ENCODE measurements at places on chromosomes 11 and 22.

GRCh38 chr22:33873186-33873585, 47.1 kb downstream of the LARGE1 start:
- DNase-seq: no peak

DNA sequence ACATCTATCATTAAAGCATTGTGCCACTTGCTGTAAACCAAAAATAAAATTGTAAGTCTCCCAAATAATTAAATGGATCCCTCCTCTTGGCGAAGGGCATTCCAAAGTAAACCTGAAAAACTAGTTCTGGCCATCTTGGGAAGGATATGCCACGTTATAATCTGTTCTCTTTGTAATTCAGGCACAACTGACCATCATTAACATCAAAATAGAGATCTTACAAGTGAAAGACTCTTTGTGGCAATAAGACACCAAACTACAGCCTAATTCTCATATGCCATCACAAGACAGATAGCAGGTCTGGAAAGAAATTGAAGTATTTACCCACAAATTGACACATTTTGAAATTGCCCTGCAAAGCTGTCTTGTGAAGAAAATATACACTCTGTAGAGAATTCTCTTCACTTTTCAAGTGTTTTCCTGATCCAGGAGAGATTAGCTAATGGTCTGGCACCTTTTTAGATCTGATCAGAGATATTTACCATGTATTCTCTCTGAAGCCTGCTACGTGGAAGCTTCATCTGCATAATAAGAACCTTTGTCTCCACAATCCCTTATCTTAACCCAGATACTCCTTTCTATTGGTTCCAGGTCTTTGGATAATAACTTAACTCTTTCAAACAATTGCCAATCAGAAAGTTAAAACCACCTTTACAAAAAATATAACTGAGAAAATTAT, 630.4 kb upstream of the CCDC179 start:
- DNase-seq: no peak

GRCh38 chr11:16917941-16918340, 96.3 kb downstream of the PLEKHA7 start:
- no peak for DNase-seq

DNA sequence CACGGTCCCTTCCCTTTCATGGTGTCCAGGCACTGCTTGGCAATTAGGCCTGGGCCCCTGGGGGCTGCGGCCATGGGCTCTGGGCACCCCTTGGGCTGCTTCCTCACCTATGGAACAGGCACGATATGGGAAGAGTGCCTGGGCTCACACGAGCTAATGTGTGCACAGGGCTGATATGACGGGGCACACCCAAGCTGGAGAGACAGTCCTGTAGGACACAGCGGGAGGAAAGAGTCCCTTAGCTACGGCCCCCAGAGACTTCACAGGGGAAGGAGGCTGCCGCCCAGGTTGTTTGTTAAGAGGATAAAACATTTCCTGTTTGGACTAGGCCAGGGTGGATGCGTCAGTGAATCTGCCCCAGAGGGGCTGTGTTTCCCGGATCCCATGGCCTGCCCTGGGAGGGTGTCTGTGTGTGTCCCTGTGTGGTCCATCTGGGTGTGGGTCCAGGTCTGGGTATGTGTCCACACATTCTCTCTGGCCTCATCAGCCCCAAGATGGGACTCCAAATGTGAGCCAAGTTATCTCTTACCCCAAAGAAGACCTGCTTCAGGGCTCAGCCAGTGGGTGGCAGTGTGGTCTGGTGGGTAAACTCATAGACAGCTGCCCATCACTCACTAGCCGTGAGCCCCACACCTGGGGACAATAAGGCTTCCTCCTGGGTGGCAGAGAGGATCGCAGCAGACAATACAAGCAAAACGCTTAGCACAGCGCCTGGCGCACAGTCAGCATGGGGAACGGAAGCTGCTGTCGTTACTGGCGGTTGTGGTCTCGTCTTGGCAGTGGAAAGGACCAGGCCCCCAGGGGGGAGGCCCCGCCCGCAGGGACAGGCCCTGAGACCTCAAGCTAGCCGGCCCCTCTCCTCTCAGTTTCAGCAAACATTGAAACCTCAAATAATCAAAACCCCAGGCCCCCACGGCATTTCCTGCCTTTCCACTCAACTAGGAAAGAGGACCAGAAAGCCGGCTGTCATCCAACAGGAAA, 3.2 kb upstream of the EMID1 start:
- DNase-seq: peak; percentile 75

GRCh38 chr22:17164392-17165024, 5.4 kb upstream of the HDHD5 start:
- DNase-seq: no peak

- no peak for DNase-seq
Observed at GRCh38 chr11:72083414-72083813, 2.8 kb downstream of the LRRC51 start.

DNA sequence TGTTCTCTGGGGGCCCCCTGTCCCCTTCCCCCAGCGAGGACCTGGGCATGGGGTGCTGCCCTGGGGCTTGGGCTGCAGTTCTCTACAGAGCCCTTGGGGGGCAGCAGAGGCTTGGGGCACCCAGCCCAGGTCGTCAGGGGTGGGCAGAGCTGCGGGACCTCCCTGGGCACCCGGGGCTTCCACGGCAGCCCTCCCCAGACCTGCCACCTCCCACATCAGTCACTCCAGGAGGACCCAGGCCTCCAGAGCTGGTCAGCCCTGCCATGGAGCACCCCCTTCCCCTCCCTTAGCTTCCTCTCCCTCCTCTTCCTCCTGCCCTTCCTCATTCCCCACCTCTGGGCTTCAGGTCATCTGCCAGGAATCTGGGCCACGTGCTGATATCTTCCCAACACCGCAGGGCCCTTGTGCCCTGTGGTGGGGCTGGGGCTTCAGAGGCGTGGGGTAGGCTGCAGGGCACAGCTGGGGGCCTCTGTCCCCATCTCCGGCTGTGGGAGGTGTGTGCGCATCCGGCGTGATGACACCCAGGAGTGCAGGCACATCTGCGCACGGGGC, 5.8 kb downstream of the TSPAN4 start:
- peak; percentile 76 for DNase-seq

GRCh38 chr11:70913715-70914231, 338.6 kb downstream of the SHANK2 start:
- peak; percentile 68 for DNase-seq

DNA sequence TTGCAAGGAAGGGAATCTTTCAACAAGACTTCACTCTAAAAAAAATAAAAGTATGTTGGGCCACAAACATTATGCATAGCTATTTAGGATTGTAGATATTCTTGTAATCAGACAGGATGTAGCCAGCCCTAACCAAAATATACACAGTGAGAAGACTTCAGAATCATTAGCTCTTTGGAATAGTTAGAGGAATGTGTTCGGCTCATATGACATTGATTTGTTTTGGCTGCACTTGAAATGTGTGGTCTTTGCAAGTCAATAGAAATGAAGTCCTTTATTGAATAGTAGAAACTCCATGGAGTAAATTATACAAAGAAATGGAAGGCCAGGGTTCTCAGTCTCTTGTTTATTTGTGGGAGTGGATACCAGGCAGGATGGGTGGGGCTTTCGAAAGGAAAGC, 692.1 kb downstream of the NTM start:
- DNase-seq: no peak

DNA sequence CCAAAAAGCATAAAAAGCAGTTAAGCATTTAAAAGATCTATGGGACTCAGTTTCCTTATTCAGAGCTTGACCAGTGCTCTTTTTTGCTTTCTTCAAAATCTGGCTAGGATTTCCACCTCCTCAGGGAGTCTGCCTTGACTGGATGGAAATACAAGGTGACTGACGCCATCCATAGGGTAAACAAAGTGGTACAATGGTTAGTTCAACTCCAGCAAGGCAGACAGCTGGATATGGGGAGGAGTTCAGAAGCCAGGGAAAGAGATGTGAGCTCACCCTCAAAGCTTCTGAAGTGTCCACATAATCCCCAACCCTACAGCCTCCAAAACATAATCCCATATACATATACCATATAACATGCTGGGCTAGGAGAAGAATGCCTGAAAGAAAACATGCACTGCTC, 52.0 kb downstream of the KIRREL3 start:
- DNase-seq: no peak

DNA sequence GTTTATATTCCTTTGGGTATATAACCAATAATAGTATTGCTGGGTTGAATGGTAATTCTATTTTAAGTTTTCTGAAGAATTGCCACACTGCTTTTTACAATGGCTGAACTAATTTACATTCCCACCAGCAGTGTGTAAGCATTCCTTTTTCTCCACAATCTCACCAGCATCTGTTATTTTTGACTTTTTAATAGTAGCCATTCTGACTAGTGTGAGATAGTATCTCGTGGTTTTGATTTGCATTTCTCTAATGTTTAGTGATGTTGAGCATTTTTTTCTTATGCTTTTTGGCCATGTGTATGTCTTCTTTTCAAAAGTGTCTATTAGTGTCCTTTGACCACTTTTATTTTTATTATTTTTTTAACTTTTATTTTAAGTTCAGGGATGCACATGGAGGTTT, 275.3 kb downstream of the METTL15 start:
- DNase-seq: no peak

GRCh38 chr11:130179396-130180306, 20.1 kb downstream of the ST14 start:
- DNase-seq: peak; percentile 72

DNA sequence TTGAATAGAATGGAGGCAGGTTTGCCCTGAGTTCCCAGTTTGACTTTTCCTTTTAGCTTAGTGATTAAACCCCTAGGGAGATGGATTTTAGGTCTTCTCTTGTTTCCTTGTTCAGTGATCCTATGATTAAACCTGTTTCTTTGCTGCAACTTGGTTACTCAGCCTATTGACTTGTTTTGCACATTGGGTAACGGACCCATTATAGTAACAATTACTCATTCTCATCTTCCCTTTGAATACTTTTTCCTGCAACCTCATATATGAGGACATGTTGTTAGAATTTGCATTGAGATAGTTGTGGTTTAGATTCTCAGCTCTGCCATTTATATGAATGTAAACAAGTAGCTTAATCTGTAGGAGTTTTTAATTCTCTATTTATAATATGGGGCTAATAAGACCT, 489.2 kb upstream of the CNTN5 start:
- DNase-seq: no peak

GRCh38 chr11:73283276-73284000, 11.3 kb downstream of the P2RY6 start:
- DNase-seq: no peak
